CD4-positive, alpha-beta T cell treated with Interleukin-15 for 4 hours (primary cell): ENCODE measurements at places on chromosomes 4 and X.

DNA sequence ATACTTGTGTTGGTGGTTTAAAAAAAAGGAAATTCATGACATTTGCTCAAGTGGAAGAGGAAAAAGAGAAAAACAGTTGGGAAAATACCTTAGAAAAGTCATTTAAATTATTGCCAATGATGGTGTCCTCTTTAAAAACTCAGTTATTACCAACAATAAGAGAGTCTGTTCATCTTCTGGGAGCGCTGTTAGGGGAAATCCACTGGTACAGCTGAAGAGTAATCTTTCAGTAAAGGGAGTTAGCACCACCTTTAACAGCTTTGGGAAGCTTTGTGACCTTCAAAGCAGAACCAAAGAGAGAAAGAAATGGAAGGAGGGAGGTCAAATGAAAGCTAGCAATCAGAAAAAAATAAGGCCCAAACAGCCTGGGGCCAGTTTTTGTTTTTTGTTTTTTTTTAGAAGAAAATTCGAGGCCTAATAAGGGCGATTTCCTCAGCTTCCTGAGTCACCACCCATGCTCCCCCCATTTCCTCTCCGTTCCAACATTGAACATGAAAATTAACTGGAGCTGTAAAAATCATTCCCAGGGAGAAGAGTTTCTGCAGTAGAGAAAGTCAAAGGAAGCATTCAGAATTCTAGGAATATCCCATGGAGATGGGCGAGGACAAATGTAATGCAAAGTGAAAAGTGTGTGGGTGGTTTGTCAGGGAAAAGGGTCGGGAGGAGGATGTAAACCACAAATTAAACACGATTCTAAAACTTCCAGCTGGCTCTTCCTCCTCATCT lies 115.1 kb downstream of the SH3KBP1 start:
- DNase-seq: no peak

- no peak for DNase-seq
Observed at GRCh38 chr4:188976644-188977115, 837.4 kb downstream of the TRIML1 start.

DNA sequence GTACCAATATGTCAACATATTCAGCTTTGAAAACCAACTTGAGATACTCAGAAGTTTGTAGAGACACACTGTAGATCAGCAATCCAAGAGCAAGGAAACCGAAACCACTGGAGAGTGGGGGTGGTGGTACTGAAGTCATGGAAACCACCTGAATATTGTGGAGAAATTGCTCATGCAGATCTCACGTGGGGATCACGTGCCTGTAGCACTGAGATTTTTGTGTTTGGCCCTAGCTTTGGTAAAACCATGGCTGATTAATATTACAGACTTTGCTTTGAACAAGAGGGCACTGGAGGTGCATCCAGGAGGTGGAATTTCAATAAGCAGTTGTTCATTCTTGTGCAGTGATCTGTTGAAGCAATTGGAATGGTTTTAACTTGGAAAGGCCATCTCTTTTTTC lies 47.2 kb downstream of the GBA3 start:
- DNase-seq: no peak

DNA sequence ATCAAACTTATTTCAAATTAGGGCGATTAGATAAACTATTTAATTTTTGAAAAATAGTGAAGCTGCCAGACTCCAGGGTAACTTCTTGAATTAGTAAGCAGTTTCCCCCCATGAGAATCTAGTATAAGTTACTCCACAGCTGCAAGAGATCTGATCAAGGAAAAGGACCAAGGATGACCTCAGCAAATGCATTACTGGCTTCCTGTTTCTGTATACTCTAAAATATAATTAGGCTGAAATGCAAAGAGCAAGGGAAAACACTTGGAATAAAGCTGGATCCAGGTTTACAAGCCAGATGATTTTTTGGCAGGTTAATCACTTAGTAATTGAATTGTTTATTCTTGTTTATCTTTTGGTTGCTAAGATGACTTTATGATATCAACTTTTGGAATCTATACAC lies 13.4 kb upstream of the P2RY10 start:
- DNase-seq: no peak

GRCh38 chr4:54233697-54234496 lies 4.8 kb downstream of the PDGFRA start:
- peak; percentile 71 for DNase-seq

DNA sequence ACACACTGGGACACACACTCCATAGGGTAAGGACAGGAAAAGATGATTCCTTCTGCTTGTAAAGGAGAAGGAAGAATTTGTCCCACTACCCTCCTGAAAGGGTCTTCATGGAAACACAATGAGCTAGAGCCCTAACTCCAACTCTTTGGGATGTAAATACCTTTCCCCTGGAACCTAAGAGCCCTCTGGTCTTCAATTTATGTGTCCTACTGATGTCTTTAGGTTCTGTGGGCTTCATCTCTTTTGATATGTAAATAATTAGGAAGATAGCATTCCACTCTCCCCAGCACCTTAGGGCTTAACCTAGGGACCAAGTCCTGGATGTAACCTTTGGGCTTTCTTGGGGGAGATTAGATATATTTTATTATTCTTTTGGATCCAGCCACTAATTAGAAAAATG lies 38.3 kb downstream of the PF4 start:
- no peak for DNase-seq

GRCh38 chr4:128512161-128512560 lies 224.5 kb upstream of the PGRMC2 start:
- DNase-seq: no peak

DNA sequence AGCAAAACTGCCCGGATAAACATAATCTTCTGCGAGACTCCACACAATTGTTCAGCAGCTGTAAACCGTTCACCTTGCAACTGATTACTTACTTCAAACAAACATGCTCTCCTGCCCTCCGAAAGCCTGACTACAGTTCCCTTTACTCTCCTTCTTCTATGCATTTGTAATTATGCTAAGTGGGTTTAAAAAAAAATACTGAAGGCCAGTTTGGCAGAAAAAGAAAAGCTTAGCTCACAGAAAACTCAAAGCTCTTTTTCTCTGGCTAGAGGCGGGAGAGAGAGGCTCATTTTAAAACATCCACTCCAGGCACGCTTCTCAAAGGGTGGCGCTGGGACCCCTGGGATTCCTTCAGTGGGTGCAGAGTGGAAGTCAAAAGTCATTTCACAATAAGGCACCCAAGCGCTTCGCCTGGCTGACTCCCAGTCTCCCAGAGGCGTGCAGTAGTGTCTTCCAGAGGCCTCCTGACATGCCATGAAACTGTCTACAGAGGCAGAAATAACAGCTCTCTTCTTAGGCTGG lies 1.9 kb downstream of the DHRSX start:
- no peak for DNase-seq

- DNase-seq: no peak
Observed at GRCh38 chr4:127844601-127845116, 36.0 kb upstream of the PLK4 start.

DNA sequence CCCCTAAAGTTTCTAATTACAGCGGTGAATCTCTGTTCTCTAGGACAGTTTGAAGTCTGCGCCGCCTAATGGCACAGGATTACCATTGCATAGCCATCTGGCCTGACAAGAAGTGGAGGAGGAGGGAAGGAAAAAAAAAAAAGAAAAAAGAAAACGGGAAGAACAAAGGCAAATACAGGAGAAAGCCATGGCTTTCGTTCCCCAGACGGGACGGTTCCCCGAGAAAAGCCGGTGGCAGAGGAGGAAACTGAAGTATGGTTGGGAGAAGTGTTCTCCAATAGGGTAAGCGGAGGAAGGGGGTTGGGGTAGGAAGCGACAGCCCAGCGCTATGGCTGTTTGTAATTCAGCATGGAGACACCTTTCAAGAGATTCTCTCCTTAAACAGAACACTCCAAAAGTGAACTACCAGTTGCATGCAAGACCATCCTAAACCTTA lies 80.8 kb downstream of the HMGN5 start:
- DNase-seq: peak; percentile 30

DNA sequence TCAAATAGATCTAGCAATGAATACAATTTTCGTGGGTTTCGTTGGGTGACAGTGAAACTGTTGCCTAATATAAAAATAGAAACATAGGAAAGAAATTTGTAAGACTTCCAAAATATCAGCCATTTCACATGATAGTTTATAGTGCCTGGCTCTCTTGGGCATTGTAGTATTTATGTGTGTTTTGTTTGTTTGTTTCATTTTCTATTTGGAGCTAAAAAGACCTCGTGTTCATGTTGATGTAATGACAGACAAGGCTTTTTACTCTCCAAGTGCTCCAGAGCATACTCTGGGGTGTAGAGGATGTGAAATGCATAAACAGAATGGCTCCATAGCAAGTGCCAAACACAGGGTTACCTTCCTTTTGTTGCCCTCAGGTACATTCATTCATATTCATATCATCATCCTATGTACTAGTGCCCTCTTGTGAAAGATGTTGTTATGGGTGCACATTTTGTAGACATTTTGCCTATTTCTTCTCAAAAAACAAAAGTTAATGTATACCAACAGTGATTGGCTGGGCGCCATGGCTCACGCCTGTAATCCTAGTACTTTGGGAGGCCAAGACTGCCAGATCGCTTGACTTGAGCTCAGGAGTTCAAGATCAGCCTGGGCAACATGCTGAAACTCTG lies 100.7 kb upstream of the AMOT start:
- no peak for DNase-seq

- no peak for DNase-seq
Observed at GRCh38 chr4:91448668-91449330, 855.0 kb upstream of the GRID2 start.

- DNase-seq: no peak
Observed at GRCh38 chr4:100493756-100494155, 24.1 kb downstream of the EMCN start.

DNA sequence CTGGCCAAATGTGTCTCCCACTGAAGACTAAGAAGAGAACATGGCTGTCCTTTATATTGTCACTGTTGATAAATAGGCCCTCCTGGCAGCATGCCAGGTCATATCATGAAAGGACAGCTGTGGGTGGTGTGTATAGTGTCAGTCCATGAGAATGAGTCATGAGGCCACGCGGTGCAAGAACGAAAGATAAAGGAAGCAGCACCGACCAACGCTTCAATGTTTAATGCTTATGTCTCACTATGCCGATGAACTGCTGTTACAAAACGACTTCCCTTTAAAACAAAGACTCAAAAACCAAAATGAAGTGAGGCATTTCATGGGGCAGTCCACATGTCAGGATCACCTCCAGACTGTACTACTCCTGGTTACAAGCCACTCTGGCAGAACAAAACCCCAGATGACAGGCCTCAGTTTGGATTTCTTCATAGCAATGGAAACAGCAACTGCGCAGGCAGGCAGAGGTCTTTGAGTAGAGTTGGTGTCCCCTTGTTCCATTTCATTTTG lies 5.2 kb upstream of the TCEANC start:
- peak; percentile 78 for DNase-seq

GRCh38 chr4:38582445-38582844 lies 81.6 kb upstream of the KLF3 start:
- DNase-seq: no peak

- DNase-seq: no peak
Observed at GRCh38 chr4:151988591-151988990, 227.8 kb upstream of the GATB start.

GRCh38 chr4:118112117-118113046 lies 78.1 kb downstream of the NDST3 start:
- no peak for DNase-seq

DNA sequence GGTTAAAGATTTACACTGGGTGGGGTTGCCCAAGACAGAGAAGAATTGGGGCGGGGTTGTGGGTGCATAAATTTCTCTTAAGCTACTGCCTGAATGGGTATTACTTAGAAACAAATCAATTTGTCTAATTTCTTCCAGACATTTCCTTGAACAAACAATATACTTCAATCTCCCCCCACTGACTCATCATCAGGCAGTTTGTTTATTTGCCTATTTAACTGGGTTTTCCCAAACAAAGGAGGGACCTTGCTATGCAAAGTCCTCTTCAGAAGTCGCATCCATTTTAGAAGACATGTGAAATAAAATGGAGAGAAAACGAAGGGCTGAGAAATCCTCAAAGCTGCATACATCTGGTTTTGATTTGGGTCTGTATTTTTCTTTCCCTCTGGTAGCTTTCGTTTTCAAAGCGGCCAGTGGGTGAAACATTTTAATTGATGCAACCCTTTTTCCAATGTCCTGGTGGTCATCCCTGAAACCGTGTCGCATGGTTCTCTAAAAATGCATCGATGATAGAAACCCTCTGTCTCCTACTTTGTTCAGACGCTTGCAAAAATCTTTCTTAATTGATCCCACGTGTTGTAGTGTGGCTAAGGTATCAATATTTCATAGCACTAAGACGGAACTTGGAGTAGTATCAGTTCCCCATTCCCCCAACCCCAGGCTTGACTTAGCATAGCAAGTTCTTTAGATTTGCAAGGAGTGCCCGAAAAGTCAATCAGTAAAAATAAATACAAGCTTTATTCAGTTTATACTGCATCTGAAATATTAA lies 115.1 kb upstream of the MXRA5 start:
- DNase-seq: no peak

- no peak for DNase-seq
Observed at GRCh38 chr4:3690551-3691152, 75.5 kb upstream of the ADRA2C start.

- no peak for DNase-seq
Observed at GRCh38 chr4:77819404-77819842, 255 bp upstream of the CNOT6L start.

DNA sequence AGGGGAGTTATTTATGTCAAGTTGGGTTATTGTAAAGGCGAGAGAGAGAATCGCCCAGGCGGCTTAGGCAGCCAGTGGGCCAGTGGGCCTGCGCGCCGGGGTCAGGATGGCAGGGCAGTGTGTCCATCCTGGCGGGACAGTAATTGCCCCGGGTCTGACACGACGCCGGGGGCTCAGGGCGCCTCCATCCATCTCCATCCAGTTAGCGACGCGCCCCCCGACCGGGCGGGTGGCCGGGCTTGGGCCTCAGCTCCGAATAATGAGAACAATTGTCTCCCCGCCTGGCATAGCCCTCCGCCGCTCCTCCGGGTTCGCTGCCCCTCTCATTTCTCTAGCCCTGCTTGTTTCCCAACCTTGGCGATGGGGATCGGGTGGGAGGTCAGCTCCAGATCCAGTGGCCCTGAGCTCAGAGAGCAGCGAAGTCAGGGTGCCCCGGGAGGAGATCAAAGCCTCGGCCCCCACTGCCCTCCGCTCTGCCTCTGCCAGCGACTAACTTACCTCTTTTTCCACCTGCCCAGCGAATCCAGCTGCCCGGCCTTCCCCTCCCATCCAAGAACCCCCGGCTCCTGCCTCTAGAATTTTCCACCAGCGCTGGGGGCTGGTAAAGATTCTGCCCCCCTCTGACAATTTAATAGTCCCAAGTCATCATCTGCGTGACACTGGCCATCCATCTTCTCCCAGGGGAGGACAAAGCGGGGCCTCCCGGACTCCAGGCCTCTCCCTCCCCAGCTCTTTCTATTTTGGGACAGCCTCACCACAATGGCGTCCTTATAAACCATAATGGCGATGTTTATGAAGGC lies 56.9 kb upstream of the TMEM33 start:
- DNase-seq: no peak

DNA sequence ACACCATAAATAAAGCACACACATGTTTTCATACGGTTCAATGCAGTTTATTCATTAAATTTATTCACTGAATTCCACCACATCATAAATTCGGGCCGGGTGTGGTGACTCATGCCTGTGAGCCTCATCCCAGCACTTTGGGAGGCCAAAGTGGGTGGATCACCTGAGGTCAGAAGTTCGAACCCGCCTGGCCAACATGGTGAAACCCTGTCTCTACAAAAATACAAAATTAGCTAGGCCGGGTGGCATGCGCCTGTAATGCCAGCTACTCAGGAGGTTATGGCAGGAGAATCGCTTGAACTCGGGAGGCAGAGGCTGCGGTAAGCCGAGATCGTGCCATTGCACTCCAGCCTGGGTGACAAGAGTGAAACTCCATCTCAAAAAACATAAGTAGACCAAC lies 131.6 kb downstream of the PDS5A start:
- no peak for DNase-seq
